Lung microvascular endothelial cell (primary cell): ENCODE measurements at places on chromosomes 1 and 21.

- DNase-seq = no peak
Observed at GRCh38 chr1:66468722-66469121, 65.2 kb upstream of the SGIP1 start.

- no peak for DNase-seq
Observed at GRCh38 chr1:212945056-212945455, 5.3 kb upstream of the VASH2 start.

GRCh38 chr21:45873866-45874265 lies 107.7 kb upstream of the COL6A1 start:
- DNase-seq = no peak

GRCh38 chr1:77513839-77514763 lies 168.4 kb downstream of the ZZZ3 start:
- peak; percentile 72 for DNase-seq

DNA sequence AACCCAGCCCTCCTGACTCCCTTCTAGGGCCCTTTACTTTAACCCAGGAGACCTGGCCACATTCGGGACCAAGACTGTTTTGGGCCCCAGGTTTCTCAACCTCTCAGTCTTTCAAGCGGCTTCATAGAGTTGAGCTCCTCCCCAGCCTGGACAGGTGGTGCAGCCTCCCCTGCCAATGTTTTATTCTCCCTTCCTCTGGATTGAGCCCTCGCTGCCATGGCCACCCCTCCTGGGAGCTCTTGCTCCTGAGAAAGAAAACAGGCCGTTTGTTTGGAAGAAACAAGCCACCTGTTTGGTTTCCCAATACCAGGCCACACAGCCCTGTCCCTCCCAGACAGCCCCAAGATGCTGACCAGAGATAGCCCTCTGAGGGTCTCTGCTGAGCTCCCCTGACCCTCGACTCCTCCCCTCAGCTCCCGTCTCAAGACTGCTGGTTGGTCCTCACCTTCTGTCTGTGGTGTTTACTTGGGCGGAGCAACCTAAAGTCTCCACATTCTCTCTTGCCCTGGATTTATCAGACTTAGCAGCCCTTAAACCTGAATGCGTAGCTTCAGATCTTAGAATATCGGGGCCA lies 3.3 kb downstream of the TMEM51 start:
- no peak for DNase-seq

DNA sequence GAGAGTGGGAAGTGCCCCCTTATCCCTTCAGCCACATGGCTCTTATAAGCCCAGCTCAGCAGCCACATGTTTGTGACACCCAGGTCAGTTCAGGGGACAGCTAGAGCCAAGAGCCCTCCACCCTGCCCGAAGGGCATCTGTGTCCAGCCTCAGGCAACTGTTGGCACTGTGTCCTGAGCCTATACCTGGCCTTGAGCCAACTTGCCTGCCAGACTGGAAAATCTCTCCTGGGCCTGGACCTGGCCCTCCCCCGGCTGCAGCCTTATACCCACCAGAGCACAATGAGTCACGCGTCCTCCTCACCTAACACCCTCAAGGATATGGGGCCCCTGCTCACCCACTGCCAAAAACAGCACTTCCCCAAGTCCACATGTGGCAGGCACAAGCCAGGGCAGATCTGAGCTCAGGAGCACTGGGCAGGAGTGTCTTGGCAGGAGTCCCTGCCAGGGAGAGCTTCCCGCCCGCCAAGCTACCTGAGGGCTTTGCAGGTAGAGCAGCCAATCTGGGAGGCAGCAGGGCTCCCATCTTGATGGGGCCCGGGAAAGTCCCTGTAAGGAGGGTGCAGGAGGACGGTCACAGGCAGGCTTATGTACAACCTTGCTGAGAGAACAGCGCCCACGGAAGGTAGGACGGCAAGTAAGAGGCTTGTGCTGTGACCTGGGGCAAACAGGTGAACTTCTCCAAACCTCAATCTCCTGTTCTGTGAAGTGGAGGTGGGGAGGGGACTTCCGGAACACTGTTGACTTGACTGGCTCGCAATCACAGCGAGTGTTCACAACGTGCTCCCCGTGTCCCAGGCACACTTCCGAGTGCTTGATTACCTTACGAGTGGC lies 19.8 kb upstream of the HSPG2 start:
- peak; percentile 78 for DNase-seq

DNA sequence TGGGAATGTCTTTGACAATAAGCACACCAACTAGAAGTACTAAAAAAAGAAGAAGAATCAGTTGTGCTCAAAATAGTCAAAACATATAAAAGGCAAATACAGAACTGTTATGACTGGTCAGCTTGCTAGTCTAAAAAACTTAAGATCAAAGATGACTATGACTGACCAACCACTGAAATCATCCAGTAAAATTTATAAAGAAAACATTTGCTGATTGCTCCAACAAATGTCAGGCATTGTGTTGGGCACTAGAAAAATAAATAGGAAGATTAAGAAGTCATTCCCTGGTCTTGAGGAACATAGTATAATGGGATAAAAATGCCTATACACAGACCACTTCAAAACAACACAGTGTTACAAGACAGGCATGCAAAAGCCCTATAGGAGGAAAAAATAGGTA lies 9.3 kb upstream of the ANGPTL3 start:
- DNase-seq = no peak

GRCh38 chr1:185412385-185413087 lies 95.5 kb upstream of the IVNS1ABP start:
- no peak for DNase-seq
